ENCODE measurements at places on chromosomes 2 and 18.
A peak's percentile ranks its signal among the peaks of the same experiment; 100 is the strongest.

GRCh38 chr2:203797276-203797675 is 70.3 kb upstream of the CTLA4 start:
- no peak for DNase-seq

DNA sequence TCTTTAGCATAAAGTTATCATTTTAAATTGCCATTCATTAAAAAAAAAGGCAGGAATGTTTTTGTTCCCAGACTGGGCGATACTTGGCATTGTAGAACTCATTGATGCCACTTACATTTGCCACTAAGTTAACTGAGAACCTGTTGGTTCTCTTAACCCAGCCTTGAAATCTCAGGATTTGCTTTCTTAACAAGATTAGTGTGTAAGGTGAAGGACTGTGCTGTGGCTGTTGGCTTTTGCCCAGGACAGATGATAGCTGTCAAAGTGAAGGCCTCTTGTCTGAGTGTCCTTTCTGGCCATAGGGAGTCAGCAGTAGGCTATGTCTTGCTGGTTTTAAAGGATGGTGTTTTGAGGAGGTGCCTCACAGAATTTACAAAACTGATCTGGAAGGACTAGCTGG is 2.6 kb downstream of the DPYSL5 start:
- no peak for DNase-seq

GRCh38 chr2:227632827-227633226 is 15.5 kb downstream of the SCYGR4 start:
- DNase-seq = no peak

GRCh38 chr2:120678926-120679325 is 56.7 kb upstream of the GLI2 start:
- no peak for DNase-seq

DNA sequence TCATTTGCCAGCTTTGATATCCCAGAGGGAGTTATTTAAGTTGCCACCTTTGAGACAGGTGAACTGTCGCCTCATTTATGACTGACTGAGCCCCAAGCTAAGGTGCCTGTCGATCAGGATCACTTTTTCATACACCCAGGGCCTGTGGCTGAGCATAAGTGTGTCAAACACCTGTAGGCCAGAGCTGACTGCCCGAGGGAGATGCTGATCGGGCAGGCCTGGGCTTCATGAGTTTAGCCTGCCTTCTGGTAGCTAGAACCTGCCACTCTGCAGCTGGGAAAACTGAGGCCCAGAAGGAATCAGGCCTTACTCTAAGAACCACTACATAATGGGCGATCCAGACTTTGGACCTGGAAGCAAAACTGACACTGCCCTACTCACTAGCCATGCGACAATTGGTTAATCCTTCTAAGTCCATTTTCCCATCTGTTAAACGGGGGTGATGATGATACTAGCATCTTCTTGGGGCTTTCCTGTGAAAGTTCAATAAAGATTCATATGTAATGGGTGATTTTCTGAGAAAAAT is 188.7 kb upstream of the GLI2 start:
- DNase-seq = no peak

- no peak for DNase-seq
These were observed 535.6 kb downstream of the CNTNAP5 start for GRCh38 chr2:124560592-124561112.

GRCh38 chr18:44536046-44536445 is 144.6 kb upstream of the SETBP1 start:
- DNase-seq = peak; percentile 68

DNA sequence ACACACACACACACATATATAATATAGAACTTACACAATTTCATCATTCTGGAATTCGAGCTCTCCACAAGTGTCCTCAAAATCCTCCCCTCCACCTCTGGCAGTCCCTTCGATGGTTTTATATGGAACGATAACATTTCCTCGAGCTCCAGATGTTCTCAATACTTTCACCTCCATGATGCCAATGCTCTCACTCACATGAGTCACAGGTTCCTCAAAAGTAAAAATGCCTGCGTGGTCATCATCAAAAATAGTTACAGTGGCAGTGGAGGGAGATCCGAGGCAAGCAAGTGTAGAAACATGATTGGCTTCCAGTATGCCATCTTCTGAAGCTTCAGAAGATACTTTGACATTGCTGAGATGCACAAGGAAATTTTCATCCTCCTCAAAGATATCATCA is 23.5 kb downstream of the SLC8A1 start:
- no peak for DNase-seq

DNA sequence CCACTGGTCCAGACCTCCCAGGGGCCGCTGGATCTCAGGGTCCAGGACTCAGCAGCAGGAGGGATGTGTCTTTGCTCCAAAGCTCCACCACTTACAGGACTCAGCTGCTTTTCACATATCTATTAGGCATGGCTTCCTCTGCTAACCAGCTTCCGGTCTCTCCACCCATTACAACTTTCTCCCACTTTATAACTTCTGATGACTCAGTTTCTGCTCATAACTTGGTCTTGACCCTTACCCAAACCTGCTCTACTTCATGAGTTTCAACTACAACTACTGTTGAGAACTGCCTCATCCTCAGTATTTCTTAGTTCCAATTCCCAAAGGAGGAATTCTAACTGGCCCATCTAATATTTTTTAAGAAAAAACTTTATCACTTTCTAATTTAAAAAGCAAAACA is 17.2 kb downstream of the SULT1C2 start:
- peak; percentile 52 for DNase-seq

GRCh38 chr2:45890819-45891218 is 239.3 kb downstream of the PRKCE start:
- no peak for DNase-seq

DNA sequence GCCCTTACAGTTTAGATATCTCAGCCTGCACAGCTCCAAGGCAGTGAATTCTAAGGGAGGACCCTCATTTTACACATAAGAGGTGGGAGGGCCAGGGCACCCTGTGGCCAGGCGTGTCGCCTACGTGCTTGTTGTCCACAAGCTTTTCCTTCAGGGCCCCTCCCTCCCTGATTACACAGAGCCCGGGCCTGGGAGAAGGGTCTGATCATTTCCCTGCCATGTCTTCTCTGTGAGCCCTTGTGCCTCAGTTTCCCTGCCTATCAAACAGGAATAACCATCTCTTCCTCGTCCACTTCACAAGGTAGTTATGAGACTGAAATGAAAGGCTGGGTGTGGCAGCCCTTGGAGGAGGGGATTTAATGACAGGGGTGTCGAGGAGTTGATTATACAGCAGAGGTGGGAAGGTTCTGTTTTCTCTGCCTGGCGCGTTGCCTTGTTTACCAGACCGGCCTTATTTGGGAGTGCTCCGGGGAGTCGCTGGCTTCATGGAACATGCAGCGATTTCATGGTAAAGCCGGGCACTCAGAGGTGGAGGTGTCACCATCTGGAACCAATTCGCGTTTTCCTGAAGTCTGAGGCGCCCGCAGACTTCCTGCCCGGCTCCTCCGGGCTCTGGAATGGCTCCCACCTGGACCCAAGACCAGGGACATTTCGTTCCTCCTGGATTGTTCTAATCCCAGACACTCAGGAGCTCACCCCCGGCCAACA is 208.9 kb downstream of the KLHL29 start:
- DNase-seq = peak; percentile 32

- DNase-seq = no peak
These were observed 123.4 kb upstream of the DSEL start for GRCh38 chr18:67639872-67640271.

- no peak for DNase-seq
These were observed 113.8 kb upstream of the EML6 start for GRCh38 chr2:54609647-54610046.

DNA sequence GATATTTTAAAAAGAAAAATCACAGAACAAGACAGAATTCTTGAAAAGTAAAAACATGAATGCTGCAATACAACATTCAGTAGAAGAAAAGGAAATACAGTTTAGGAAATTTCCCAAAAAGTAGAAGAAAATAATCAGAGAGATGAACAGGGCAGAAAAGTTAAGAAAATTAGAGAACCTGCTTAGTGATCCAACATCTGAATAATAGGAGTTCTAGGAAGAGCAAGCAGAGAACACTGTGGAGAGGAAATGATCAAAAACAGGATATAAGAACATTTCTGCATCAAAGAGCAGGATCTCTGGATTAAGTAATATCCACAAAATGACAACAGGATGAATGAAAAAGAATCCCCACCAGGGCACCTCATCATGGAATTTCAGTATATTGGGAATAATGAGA is 8.8 kb upstream of the FHOD3 start:
- no peak for DNase-seq

DNA sequence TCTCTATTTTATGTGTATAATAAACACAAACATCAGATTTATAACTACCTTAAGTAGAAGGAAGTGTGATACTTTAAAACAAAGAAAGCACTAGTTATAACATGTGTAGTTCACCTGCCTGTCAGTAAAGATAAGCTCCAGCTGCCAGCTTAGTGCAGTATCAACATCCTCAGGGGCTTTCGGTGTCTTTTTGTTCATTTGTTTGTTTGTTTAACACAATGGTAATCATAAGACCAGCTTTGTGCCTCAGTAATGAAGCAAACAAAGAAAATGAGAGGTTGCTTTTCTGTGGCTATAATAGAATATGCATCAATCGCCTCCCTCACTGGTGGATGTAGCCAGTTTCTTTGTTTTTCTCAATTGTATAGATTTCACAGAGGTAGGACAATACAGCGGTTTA is 1499.0 kb upstream of the TMEFF2 start:
- DNase-seq = no peak

- DNase-seq = no peak
These were observed 249.1 kb upstream of the RBMS1 start for GRCh38 chr2:160742667-160743066.

DNA sequence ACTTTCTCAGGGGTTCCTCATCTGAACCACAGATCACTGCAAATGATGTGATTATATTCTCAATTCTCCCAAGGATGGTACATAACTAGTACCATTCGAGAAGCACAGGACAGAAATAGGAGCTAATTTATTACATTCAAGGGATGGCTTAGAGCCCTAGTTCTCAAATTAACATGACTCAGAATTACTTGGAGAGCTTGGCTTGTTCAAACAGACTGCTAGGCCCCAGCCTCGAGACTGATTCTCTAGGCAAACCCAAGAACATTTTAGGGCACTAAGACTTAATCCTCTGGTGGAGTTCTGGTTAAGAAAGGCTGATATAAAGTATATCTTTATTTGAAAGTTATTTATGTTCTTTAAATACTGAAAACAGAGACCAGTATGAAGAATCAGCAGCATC is 35.8 kb downstream of the HIBCH start:
- DNase-seq = no peak

DNA sequence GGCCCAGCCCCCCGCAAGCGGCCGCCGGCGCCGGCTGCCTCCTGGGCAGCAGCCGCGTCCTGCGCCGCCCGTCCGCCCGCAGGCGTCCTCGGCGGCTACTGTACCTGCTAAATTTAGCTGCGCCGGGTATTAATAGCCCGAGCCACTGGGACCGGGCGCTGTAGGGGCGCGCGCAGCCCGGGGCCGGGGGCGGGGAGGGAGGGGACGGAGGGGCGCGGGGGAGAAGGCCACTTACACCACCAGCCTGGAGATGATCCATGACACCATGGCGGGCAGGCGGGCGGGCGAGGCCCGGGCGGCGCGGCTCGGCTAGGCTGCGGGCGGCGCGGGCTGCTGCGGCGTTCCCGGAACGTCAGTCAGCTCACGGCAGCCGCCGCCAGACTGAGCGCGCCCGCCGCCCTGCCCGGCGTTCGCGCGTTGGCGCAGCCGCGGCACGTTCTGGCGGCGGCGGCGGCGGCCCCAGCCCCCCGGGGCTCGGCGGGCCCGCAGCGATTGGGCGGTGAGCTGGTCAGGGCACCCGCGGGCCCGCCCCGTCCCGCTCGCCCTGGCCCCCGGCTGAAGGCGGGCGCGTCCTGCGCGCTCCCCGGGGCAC is at the start of gene REEP1:
Gene REEP1 (minus strand): TSS at position 383 of the 592 bp plus-strand sequence. CDS start 116 bp downstream, at position 267.
- peak; percentile 30 for DNase-seq

DNA sequence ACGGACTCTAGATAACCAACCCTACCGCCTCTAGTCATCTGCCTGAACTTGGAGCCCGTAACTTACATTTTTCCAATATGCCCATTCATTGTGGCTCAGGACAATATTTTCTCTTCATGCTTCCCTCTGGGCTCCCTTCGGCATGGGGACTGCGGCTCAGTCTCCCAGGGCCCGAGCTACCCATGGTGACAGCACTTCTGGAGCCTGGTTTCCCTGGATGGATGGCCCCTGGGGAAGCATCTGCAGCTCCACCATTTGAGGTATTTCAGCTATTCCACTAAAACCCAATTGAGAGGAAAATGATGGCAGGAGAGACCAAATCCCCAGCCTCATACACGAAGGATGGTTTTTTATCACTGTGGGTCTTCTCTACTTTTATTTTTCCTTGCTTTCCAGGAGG is 74.3 kb downstream of the KIF5C start:
- no peak for DNase-seq

Data from EL (cell line).